ENCODE measurements at places on chromosomes 7 and 10. TPM values are rescaled to one million over a fixed set of nuclear protein-coding genes. Genes with fewer than 3 reads are reported as not detected.
A peak's percentile ranks its signal among the peaks of the same experiment; 100 is the strongest.

The IFIT1B gene
- total RNA-seq = not detected

The CLDN3 gene
- total RNA-seq = 44.1 TPM

The OPALIN gene
- not detected for total RNA-seq

The FAM24B gene
- total RNA-seq = 0.89 TPM

The ADCYAP1R1 gene
- 0.99 TPM for total RNA-seq

The ASIC3 gene
- total RNA-seq = 3.0 TPM

DNA sequence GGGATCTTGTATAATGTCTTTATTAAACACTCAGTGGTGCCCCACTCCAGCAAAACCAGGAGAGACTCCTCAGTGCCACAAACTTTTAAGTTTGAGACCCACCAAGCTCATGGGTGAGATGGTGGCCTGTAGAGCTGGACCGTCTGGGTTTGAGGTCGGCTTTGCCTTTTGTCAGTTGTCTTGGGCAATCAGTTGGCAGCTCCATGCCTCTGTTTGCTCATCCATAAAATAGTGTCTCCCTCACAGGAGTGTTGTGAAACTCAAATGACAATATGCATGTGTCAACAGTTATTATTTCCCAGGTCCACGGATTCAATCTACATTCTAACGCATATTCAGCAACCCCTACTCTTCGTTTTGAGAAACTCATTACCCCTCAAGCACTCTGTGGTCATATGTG is 367.8 kb upstream of the C7orf33 start:
- H3K4me3 ChIP-seq = no peak overlapping the region
- no peak overlapping the region for H3K27ac ChIP-seq
- no peaks in the 10 kb centered on the region for H3K4me1 ChIP-seq
- H3K27me3 ChIP-seq = no peaks in the 10 kb centered on the region

DNA sequence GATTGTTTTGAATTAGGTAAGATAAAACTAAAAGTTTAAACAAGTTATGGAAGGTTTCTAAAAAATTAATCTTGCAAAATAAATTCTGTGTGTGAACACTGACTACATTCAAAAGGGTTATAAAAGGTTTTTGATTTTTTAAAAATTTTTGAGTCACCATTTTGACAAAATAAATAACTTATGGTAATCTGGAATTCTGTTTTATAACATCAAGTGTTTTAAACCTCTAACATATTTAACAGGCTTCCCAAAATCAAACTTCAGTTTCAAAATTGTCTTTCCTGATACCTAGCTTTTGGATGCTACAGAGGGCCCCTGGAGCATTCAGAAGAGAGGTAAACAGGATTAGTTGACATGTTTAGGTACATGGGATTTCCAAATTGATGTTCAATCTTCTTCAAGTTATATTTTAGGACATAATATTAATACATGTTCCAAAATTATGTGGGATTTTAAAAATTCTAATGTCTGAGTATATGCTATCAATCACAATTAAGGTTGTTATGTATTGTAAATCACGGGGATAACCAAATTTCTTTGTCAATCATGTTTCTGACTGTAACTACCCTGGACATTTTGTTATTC is 8.1 kb upstream of the CPA2 start:
- H3K4me3 ChIP-seq = peak overlapping the region; percentile 58
- no peak for DNase-seq
- no peak overlapping the region for H3K27ac ChIP-seq
- H3K27me3 ChIP-seq = no peaks in the 10 kb centered on the region
- peaks cover 12% of the 10 kb centered on the region for H3K4me1 ChIP-seq

DNA sequence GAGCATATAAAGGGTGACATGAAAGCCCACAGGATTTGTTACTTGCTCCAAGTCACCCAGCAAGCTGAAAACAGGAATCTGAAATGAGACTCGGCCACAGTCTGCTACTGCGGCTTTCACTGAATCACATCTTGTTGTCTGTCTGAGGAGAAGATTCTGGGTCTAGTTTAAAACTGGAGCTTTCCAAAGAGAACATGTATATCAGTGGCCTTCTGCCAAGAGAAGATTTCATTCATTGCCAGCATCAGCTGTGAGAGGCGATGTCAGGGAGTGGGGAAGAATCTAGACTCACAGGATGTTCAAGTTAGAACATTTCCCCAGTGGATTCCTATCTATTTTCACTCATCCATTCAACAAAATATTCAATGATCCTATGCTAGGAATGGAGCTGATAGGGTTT is 122.8 kb downstream of the GALNT17 start:
- no peak for DNase-seq
- H3K4me1 ChIP-seq = no peaks in the 10 kb centered on the region
- H3K4me3 ChIP-seq = peak overlapping the region; percentile 61
- peaks cover 61% of the 10 kb centered on the region for H3K36me3 ChIP-seq
- H3K27ac ChIP-seq = no peak overlapping the region

- no peaks in the 10 kb centered on the region for H3K27me3 ChIP-seq
- no peak overlapping the region for H3K4me3 ChIP-seq
- DNase-seq = peak; percentile 88
Measured at GRCh38 chr7:117212969-117213877, 109.6 kb downstream of the WNT2 start.

DNA sequence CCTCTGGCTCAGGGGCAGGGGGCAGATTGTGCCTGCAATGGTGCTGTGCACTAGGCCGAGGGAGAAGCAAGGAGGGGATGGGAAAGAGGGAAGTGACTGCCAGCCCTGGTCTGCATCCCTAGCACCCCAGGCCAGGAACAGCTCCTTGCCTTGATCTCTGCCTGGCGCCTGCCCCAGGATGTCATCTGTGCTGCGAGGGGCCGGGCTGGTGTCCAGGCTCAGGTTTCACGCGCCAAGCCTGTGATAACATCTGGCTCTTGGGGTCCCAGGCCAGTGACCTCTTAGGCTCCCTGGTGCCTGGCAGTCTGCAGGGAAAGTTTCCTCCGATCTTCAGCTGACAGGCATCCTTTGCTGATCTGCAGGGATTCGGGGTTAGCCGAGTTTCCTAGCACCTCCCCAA is 193.5 kb upstream of the GPR26 start:
- no peak overlapping the region for H3K27ac ChIP-seq
- H3K27me3 ChIP-seq = no peaks in the 10 kb centered on the region
- H3K36me3 ChIP-seq = no peaks in the 10 kb centered on the region
- peak; percentile 82 for DNase-seq

GRCh38 chr7:122885583-122886356 is 490 bp downstream of the CADPS2 start:
- H3K27me3 ChIP-seq = peaks cover 54% of the 10 kb centered on the region
- no peaks in the 10 kb centered on the region for H3K36me3 ChIP-seq
- no peaks in the 10 kb centered on the region for H3K4me1 ChIP-seq
- DNase-seq = peak; percentile 84
- H3K4me3 ChIP-seq = peak overlapping the region; percentile 82

- no peaks in the 10 kb centered on the region for H3K27me3 ChIP-seq
- no peaks in the 10 kb centered on the region for H3K36me3 ChIP-seq
- H3K4me3 ChIP-seq = no peak overlapping the region
Measured at GRCh38 chr7:14894826-14895225, 7.7 kb downstream of the DGKB start.

GRCh38 chr7:154990964-154991540 is 11.9 kb downstream of the PAXIP1 start:
- H3K4me3 ChIP-seq = no peak overlapping the region
- no peak overlapping the region for H3K27ac ChIP-seq
- no peaks in the 10 kb centered on the region for H3K4me1 ChIP-seq
- H3K36me3 ChIP-seq = peaks cover 82% of the 10 kb centered on the region
- no peaks in the 10 kb centered on the region for H3K27me3 ChIP-seq

- no peak for DNase-seq
- no peak overlapping the region for H3K27ac ChIP-seq
- H3K27me3 ChIP-seq = no peaks in the 10 kb centered on the region
Measured at GRCh38 chr10:35497909-35498308, 107.2 kb upstream of the GJD4 start.

GRCh38 chr7:5797716-5798115 is 16.3 kb upstream of the RNF216 start:
- no peak overlapping the region for H3K27ac ChIP-seq
- no peaks in the 10 kb centered on the region for H3K27me3 ChIP-seq
- no peaks in the 10 kb centered on the region for H3K4me1 ChIP-seq
- no peak overlapping the region for H3K4me3 ChIP-seq

DNA sequence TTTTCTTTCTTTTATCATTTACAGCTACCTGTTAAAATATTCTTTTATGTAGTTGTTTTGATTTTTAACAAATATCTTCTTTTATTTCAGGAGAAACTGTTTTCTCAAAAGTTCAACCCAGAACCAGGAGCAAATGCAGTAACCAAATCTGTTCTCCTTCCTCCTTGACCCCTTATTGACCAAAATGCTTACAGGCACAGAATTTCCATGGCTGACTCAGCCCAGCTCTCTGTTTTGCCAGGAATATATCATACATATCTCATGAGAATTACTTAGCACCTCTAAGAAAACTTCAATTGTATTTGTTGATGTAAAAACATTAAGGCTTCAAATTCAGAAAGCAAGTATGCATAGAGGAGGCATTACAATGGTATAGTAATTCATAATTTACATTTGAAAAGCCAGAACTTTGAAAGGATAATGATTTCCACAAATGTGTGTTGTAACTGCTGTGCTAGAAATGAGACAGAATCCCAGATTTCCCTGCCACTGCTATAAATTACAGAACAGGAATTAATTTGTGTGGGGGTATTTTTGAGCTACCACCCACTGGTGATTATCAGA is 2.2 kb downstream of the GSAP start:
- H3K4me1 ChIP-seq = no peaks in the 10 kb centered on the region
- no peak overlapping the region for H3K4me3 ChIP-seq
- H3K36me3 ChIP-seq = no peaks in the 10 kb centered on the region
- H3K27ac ChIP-seq = no peak overlapping the region
